Fibroblast of skin of left biceps (primary cell): ENCODE measurements at places on chromosomes 6 and 20.

- DNase-seq = no peak
Observed at GRCh38 chr20:63068711-63069367, 62.1 kb upstream of the BHLHE23 start.

- DNase-seq = no peak
Observed at GRCh38 chr20:10559266-10559665, 114.5 kb downstream of the JAG1 start.

DNA sequence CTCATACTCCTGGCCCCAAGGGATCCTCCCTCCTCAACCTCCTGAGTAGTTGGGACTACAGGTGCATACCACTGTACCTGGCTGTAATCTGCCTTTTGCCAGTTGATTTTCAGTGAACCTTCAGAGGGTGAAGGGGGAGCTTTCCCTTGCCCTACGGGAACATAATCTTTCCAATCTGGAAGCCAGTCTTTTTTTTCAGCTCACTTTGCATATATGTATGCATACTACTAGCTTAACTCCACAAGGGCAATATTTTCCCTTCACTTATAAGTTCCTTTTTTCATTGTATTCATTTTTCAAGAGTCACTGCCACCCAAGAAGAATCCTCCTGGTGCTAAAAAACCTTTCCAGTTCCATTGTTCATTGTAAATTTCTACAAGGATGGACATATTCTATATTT is 53.4 kb upstream of the GCM1 start:
- no peak for DNase-seq

DNA sequence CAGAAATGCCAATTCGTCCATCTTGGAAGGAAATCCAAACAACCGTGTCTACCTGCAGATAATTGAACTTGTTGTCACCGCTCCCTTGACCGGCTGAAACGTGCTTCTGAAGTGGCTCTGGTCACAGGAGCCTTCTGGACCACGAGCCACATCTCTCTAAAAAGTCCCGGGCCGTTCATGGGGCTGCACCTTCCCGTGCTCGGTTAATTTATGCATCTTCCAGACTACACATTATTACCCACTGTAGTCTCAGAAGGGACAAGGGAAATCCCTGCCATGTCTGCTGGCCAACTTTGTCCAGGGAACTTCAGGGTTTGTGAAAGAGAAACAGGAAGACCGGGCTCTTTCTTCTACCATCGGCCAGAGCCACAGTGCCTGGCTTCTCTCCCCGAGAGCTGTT is 63.4 kb upstream of the MPC1 start:
- DNase-seq = no peak

DNA sequence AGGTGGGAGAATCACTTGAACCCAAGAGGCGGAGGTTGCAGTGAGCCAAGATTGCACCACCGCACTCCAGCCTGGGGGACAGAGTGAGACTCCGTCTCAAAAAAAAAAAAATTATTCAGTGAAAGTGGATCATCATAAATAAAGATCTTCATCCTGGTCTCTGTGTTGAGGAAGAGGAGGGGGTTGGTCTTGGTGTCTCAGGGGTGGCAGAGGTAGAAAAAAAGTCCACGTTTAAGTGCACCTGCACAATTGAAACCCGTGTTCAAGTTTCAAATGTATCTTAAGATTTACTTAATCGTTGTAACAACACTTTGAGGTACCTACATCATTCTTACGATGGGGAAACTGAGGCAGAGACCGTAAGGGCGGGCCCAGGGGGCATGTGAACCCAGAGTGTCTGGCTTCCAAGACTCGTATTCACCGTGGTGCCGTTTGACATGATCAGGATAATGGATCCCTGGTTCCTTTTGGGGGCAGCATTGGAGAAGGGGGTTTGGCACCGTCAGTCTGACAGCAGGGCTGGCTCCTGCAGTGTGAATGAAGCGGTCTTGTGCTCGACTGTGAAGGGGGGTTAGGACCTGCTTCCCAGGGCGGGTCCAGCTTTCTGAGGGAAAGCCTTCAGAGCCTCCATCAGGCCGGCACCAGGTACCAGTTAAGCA is 32.9 kb upstream of the ID1 start:
- DNase-seq = no peak

DNA sequence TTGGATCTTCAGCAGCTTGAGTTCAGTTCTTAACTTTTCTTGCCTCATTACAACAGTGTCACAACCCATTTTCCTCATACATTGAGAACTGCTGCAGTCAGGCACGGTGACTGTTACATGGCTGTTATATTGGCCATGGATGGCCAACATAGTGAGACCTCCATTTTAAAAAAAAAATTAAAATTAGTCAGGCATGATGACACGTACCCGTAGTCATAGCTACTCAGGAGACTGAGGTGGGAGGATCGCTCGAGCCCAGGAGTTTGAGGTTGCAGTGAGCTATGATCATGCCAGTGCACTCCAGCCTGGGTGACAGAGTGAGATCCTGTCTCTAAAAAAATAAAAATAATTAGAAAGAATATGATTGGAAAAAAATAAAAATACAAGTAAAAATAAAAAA is 9.9 kb upstream of the MMP24 start:
- no peak for DNase-seq

DNA sequence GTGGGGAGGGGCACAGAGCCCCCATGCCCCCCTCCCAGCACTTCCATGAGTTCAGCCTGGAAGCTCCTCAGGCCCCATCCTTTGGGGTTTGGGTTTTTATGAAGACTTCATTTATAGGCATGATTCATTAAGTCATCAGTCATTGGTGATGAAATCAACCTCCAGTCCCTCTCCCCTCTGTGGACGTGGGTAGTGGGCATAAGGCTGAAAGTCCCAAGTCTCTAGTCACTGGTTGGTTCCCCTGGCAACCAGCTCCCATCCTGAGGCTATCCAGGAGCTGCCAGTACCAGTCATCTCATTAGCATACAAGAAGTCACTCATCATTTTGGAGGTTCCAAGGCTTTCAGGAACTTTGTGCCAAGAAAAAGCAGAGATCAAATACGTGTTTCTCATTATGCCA is 9.2 kb downstream of the TGM3 start:
- DNase-seq = no peak

- no peak for DNase-seq
Observed at GRCh38 chr6:48747471-48747870, 636.5 kb upstream of the PTCHD4 start.

DNA sequence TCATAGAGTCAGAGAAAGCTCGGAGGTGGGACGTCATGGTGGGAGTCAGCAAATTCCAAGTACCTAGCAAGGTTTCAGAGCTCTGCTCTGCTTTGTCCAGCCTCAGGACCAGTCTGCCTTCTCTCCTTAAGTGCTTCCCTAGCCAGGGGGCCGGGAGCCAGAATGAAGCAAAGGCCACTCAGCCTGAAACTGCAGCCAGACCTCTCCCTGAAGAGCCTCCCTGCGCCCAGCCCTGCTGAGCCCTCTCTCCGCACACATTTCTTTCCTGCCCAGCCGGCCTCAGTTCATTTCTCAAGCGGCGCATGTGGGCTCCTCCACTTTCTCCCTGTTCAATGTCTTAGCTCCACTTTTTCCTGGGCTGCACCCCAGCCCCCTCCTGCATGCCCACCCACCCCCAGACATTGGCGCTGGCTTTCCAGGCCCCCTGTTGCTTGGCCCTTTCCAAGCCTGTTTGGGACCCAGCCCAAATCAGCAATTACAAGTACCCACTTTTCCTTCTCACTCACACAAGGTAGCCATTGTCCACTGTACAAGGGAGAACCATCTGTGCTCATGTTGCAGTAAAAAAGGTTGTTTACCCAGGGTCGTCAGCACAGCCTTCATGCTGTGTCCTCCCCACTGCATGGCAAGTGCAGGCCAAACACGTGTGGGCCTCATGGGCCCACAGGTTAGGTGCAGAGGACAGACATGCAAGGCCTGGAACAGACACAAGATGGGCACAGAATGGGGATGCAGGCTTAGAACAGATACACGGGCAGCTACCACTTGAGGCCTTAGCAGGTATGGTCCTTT is 147.1 kb downstream of the MRPL14 start:
- DNase-seq = no peak

GRCh38 chr6:116596815-116597214 is 19.5 kb upstream of the RSPH4A start:
- no peak for DNase-seq

- DNase-seq = no peak
Observed at GRCh38 chr6:156699935-156700334, 77.2 kb upstream of the ARID1B start.

DNA sequence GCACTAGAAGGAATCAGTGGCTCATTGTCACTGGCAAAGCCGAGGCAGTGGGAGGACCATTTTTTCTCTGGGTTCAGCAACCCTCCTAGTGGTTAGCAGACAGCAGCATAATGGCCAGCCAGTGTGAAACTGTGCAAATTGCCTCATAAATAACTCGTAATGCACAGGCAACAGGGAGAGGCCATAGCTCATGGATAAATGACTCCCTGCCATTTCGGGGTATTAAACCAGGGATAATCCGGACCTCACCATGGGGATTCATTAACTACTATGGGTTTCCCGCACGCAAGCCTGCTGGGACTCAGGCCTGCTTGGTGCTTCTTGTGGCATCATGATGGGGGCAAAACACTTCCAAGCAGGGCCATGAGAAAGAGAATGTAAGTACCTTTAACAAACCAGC is 158.2 kb upstream of the CHD6 start:
- no peak for DNase-seq

DNA sequence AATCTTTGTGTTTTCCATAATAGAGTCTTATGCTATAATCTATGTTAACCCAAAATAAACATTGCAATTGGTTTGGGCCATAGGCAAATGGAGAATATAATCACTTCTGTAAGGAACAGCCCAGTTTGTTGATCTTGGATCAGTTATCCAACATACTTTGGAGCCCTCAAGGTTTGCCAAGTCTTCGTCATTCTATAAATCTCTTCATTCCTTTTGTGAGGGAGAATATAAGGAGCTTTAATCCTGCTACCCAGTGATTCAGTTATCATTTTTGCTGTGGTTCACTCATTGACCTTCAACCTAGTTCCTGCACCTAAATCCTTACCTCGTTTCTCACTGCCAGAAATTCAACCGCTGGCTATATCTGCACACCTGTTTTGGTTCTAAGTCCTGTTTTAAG is 500.3 kb upstream of the PTCHD4 start:
- no peak for DNase-seq

- no peak for DNase-seq
Observed at GRCh38 chr6:128168244-128168643, 267.4 kb upstream of the THEMIS start.

GRCh38 chr6:110325197-110325596 is 33.0 kb downstream of the METTL24 start:
- DNase-seq = no peak

GRCh38 chr6:56699066-56699654 is 56.5 kb upstream of the DST start:
- no peak for DNase-seq

DNA sequence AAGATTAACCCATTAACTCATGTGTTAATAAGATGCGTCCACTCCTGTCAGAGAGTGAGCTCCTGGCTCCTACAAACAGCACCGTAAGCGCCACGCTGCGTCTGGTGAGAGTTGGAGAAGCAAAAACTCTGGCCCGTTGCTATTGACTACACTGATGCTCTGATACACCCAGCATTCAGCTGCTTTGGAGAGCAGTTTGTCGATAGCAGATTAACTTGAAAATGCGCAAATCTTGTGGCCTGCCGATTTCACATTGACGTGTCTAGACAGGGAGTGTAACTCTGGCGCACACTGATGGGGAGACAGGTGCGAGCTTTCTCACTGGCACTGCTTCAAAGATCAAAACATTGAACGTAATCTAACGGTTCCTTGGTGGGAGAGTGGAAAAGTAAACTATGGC is 151.7 kb upstream of the RPS6KA2 start:
- DNase-seq = no peak

- DNase-seq = no peak
Observed at GRCh38 chr6:121333196-121333595, 1.1 kb downstream of the TBC1D32 start.

GRCh38 chr6:75117701-75118100 is 88.2 kb downstream of the COL12A1 start:
- DNase-seq = no peak

DNA sequence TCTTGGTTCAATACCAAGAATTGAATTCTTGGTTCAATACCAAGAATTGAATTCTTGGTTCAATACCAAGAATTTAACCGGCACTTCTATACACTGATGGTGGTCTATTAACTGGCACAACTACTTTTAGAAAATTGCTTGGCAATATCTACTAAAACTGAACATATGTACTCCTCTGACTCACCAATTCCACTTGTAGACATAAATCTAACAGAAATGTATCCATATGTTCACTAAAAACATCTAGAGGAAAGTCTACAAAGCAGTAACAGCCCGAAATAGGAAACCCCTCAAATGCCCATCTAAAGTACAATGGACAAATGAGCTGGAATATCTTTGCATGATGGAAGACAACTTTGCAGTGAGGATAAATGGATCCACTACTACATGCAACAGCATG is 71.9 kb downstream of the KIF16B start:
- DNase-seq = peak; percentile 65

- no peak for DNase-seq
Observed at GRCh38 chr6:108407904-108408827, 113.3 kb downstream of the AFG1L start.
